MV-4-11 (cell line): ENCODE measurements at places on chromosomes 3 and 15.

DNA sequence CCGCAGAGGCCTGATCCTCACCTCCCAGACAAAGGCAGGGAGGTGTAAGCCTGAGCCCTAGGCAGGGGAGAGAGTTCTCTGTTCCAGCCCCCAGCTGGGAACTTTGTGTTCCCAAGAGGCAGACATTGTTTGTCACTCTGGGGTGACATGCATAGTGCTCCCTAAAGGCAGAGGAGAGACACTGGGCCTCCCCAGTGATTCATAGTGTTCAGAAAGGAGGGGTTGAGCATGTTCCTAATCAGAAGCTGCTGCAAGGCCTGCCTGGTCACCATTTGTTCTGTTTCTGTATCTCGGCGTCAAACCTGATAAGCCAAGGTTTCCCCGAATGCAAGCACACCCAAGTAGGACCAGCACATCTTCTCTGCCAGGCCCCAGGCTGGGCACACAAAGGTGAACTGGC, 24.0 kb upstream of the SLC6A6 start:
- peak; percentile 32 for DNase-seq

GRCh38 chr3:10993729-10994065, 1.1 kb downstream of the SLC6A1 start:
- DNase-seq = no peak

DNA sequence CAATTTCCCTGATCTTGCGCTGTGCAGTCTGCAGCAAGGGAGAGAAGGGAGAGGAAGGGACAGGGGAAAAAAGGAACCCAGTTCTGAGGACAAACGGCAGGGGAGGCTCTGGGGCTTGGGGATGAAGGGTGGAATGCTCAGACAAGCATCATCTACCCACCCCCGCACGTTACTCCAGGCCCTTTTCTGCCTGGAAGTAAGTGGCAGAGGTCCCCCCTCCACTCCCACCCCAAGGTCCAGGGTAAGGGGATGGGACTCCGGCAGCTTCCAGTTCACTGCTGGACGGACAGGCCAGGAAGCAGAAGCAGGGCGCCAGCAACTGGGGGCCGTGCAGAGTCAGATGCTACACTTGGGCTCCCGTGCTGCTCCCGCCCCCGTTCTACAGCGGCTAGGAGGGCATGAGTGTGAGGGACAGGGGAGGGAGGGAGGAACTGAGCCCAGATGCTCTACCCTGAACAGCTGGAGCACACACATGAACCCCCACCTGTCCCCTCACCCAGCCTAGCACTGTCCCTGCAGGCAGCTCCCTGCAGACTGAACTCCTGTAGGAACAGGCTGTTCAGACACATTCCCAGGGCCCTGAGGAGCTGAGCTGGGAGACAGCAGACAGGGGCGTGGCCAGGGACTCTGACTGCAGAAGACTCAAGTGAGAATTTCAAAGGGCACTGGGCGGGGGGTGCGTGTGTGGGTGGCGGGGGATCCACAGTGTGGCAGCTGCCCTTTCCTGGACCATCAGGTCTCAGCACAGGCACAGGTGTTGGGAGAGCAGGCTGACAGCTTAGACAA, 59.7 kb downstream of the SENP2 start:
- no peak for DNase-seq

GRCh38 chr3:160738048-160738447, 18.0 kb upstream of the PPM1L start:
- peak; percentile 17 for DNase-seq

GRCh38 chr15:77541421-77542181, 91.1 kb downstream of the LINGO1 start:
- DNase-seq = no peak

DNA sequence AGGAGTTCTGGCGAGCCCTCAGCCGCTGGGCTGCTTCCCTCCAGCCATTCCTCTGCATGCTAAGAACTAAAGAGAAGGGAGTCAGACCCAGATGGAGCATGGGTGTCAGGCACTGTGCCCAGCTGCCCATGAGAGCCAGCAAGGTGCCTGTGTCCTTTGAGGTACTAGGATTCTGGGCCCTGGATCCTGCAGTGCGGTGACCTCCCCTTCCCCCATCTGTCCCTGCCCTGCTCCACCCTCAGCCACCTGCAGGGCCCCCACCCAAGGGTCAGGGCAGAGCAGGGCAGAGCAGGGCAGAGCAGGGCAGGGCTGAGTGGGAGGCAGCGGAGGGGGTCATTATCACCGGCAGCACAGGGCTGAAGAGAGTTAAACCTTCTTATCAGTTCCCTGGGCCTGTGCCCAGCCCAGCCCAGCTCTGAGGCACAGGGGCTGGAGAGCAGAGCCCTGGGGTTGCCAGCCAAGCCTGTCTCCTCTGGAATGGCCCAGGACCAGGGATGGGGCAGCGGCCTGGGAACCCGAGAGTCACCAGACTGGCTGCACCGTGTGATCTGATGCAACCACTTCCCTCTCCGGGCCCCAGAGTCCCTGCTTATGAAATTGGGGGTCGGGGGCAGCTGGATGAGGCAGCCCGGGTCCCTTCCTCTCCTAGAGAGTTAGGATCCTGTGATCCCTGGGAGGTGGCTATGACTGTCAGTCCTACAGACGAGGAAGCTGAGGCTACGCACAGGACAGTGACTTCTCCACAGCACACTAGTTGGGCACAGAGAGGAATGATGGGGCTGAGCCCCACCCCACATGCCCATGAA, 17.3 kb downstream of the ZDHHC19 start:
- peak; percentile 61 for DNase-seq

DNA sequence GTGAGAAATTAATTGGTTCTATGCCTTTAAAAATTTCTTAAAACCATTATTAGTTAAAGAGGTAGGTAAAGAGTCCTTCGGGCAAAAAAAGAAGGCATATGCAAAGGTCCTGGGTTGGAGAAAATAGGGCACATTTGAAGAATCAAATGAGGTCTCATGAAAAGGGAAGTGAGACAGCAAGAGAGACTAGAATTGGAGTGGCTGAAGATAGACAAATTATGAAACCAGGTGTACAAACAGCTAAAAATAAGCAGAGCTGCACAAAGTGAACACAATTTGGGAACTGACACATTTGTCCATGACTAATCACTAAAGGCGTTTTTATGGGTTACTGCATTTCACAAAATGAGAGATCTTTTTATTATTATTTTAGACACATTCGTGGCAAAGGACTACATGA, 581.2 kb downstream of the PYDC2 start:
- peak; percentile 45 for DNase-seq

DNA sequence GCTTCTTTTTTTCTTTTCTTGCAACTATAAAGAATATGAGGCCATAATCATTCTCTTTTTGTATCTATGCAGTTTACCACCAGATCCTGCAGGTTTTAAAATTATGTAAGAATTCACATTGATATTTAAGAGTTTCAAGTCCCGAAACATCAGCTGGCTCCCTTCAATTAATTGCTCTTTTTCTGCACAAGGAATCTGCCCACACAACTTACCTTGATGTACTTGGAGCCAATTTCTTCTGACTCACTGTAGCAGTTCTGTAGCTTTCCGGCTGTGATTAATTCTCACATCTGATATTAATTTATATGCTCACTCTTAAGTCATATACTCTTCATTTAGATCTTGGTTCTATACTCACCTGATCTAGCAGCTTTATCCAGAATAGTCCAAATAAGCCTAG, 781.8 kb downstream of the CADM2 start:
- DNase-seq = no peak
